ENCODE measurements at places on chromosomes 3 and 15.

DNA sequence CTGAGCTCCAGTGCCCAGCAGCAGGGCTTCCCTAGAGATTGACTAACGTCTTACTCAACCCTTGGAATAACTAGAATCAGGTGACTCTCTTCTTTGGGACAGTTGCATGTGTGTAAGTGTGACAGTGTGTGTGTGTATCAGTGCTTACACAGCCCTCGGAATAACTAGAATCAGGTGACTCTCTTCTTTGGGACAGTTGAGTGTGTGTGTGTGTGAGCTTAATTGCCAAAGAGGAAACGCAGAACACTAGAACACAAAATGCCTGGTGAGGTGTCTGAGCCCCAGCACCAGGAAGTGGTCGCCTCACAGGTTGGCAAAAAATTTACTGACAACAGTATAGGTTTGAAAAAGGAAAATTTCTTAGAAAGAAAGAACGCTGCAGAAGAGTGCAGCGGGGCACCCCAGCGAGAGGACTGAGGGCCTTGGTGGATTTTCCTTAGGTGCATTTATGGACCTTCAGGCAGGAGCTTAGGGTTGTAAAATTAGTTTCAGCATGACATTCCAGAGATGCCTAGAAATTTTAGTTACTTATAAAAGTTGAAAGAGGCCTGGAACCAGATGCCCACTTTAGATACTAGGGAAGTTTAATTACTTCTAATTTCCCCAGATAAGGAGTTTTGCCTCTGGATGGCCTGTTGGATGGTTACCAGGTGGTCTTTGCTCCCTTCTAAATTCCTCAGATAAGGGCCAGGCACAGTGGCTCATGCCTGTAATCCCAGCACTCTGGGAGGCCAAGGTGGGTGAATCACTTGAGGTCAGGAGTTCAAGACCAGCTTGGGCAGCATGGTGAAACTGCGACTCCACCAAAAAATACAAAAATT is 3.7 kb upstream of the WDR82 start:
- H3K4me3 ChIP-seq: no peak overlapping the region
- no peak for DNase-seq
- peaks cover 46% of the 10 kb centered on the region for H3K4me1 ChIP-seq
- peak overlapping the region; percentile 93 for H3K27ac ChIP-seq
- no peaks in the 10 kb centered on the region for H3K27me3 ChIP-seq
- H3K36me3 ChIP-seq: no peaks in the 10 kb centered on the region

DNA sequence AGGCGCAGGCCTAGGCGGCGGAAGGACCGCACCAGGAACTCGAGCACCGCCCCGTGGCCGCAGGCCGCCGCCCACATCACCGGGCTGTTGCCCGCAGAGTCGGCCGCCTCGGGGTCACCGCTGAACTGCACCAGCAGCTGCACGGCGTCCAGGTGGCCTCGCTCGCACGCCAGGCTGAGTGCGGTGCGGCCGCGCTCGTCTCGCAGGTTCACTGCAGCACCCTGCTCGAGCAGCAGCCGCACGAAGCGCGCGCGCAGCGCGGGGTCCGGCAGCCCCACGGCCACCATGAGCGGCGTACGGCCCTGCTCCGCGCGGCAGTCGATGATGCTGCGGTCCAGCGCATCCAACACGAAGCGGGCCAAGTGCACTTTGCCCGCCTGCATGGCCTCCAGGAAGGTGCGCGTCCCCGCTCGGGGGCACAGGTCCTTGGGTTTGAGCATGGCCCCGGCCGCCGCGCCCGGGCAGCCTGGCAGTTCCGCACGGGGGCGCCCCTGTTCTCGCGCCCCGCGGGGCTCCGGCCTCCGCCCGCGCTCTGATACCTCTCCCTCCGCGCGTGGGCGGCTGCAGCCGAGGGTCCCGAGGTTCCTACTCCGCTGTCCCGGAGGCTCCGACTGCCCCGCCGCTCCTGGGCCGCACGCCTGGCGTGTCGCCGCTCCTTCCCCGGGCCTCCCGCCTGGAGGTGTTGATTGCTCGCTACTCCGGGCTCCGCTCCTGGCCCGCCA is 556 bp downstream of the ANKRD63 start:
- H3K36me3 ChIP-seq: no peaks in the 10 kb centered on the region
- H3K4me1 ChIP-seq: peaks cover 37% of the 10 kb centered on the region
- DNase-seq: no peak
- H3K27ac ChIP-seq: no peak overlapping the region

GRCh38 chr15:85753261-85753660 is 41.5 kb downstream of the KLHL25 start:
- H3K27me3 ChIP-seq: no peaks in the 10 kb centered on the region
- H3K4me3 ChIP-seq: no peak overlapping the region
- DNase-seq: no peak
- peaks cover 3% of the 10 kb centered on the region for H3K36me3 ChIP-seq
- peaks cover 21% of the 10 kb centered on the region for H3K4me1 ChIP-seq

- no peak overlapping the region for H3K4me3 ChIP-seq
- DNase-seq: no peak
- no peaks in the 10 kb centered on the region for H3K27me3 ChIP-seq
- H3K27ac ChIP-seq: no peak overlapping the region
- peaks cover 29% of the 10 kb centered on the region for H3K4me1 ChIP-seq
Measured at GRCh38 chr3:149234671-149235245, 13.1 kb upstream of the CP start.

DNA sequence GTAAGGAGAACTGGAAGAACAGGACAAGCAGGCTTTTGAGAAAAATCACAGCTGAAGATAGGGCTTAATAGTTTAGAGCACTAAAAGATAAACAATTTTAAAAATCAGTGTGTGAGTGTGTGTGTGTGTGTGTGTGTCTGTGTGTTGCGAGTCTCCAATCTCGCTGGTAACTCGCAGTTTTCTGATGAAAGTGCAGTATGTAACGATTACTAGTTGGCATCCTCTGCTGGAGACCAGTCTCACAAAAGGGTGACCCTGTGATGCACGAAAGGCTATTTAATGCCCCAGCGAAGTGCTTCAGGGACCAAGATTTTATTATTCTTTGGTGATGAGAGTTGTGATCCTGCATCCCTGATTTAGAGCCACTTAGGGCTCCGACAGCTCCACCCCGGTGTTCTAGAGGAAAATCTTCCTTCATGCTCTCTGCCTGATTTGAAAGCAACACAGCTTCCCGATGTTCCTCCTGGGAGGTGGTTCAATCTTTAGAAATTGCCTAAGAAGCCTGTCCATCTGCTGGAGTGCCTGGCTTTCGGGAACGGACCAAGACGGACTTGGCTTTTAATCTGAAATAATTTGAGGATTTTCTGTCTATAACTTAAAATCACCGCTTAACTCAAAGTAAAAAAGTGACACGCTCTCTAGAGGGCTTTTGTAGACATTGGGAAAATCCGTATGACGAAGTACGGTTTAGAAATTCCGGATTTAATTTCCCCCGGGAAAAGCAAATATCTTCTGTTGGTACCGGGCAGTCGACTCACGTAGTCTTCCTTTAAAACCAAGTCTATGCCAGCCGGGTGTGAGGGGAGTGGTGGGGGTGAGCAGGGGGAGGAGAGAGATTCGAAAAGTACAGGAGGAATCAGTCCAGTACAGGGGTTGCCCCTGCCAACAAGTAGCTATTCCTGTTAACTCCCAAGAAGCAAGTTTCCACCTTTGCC is 1.1 kb upstream of the ALCAM start:
- H3K4me1 ChIP-seq: peaks cover 40% of the 10 kb centered on the region
- no peaks in the 10 kb centered on the region for H3K36me3 ChIP-seq
- peak overlapping the region; percentile 92 for H3K27ac ChIP-seq
- H3K27me3 ChIP-seq: no peaks in the 10 kb centered on the region
- peak overlapping the region; percentile 92 for H3K4me3 ChIP-seq

GRCh38 chr3:86629511-86629910 is 361.4 kb downstream of the VGLL3 start:
- H3K36me3 ChIP-seq: no peaks in the 10 kb centered on the region
- H3K27me3 ChIP-seq: no peaks in the 10 kb centered on the region
- H3K4me1 ChIP-seq: no peaks in the 10 kb centered on the region

GRCh38 chr3:24604215-24604614 is 109.6 kb upstream of the THRB start:
- no peak overlapping the region for H3K4me3 ChIP-seq
- H3K4me1 ChIP-seq: peaks cover 2% of the 10 kb centered on the region
- no peak overlapping the region for H3K27ac ChIP-seq
- no peak for DNase-seq

- H3K36me3 ChIP-seq: no peaks in the 10 kb centered on the region
- peak overlapping the region; percentile 98 for H3K27ac ChIP-seq
- no peaks in the 10 kb centered on the region for H3K27me3 ChIP-seq
- peaks cover 48% of the 10 kb centered on the region for H3K4me1 ChIP-seq
Measured at GRCh38 chr15:67946701-67947100, 106.9 kb upstream of the RNU6-1 start.

DNA sequence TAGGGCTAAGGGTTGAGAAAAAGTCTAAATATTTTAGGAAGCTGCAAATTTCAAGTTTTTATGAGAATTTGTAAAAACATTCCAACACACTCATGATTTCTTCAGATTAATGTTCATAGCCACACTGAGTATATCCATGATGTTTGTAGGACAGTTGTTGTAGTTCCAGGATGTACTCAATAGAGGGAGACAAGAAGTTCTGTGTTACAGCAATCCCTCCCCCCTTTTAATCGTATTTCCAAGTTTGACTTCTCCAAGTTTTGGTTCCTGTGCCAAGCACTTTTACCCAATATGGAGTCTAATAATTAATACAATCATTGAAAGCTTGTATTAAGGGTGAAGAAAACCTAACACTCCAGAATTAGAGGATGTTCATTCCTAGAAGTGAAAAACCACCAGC is 143.4 kb downstream of the FEZF2 start:
- H3K27ac ChIP-seq: no peak overlapping the region
- no peaks in the 10 kb centered on the region for H3K36me3 ChIP-seq
- DNase-seq: no peak
- H3K4me1 ChIP-seq: peaks cover 3% of the 10 kb centered on the region
- H3K27me3 ChIP-seq: no peaks in the 10 kb centered on the region

GRCh38 chr15:62985768-62986167 is 56.8 kb upstream of the TPM1 start:
- H3K27me3 ChIP-seq: no peaks in the 10 kb centered on the region
- peaks cover 26% of the 10 kb centered on the region for H3K4me1 ChIP-seq
- H3K27ac ChIP-seq: peak overlapping the region; percentile 86
- DNase-seq: peak; percentile 28
- no peaks in the 10 kb centered on the region for H3K36me3 ChIP-seq

DNA sequence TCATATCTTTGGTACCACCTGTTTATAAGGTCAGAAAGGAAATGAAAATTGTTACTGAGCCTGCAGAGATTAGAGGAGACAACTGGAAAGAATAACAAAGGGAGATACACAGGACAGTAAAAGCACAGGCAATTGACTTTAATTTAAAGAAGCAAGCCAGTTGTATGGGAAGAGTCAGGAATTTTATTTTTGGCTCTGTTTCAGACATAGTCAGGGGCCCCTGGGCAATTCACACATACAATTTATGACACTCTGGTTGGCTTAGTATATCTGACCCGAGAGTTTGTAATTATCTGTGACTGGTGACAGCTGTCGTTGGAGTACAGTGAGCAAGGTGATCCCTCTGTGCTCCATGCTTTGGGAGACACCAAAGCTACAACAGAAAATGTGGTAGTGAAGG is 591.9 kb upstream of the NECTIN3 start:
- H3K36me3 ChIP-seq: peaks cover 6% of the 10 kb centered on the region
- DNase-seq: no peak
- peaks cover 8% of the 10 kb centered on the region for H3K4me1 ChIP-seq
- H3K27me3 ChIP-seq: no peaks in the 10 kb centered on the region
- H3K4me3 ChIP-seq: no peak overlapping the region

GRCh38 chr3:11661827-11662226 is 18.1 kb upstream of the VGLL4 start:
- H3K4me1 ChIP-seq: peaks cover 10% of the 10 kb centered on the region
- peaks cover 7% of the 10 kb centered on the region for H3K36me3 ChIP-seq
- no peak overlapping the region for H3K27ac ChIP-seq

GRCh38 chr3:183958226-183958625 is 59.5 kb downstream of the ABCC5 start:
- peaks cover 34% of the 10 kb centered on the region for H3K36me3 ChIP-seq
- no peaks in the 10 kb centered on the region for H3K4me1 ChIP-seq
- DNase-seq: no peak
- H3K4me3 ChIP-seq: no peak overlapping the region
- H3K27me3 ChIP-seq: no peaks in the 10 kb centered on the region

DNA sequence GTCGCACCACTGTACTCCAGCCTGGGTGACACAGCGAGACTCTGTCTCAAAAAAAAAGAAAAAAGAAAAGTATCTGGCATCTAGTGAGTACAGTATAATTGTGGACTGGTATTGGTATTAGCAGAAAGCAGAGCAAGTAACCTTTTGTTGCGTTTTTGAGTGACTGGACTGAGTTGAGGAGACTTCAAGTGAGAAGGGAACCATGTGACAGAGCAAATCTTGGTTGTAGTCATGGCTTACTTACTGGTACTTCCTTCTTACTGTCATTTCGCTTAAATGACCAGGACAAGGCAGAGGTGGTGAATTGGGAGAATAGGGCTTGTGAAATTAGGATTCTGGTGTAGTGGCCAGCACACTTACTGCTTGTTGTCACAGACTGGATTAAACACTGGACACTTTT is 20.6 kb downstream of the RTF1 start:
- no peak overlapping the region for H3K4me3 ChIP-seq
- H3K36me3 ChIP-seq: peaks cover 22% of the 10 kb centered on the region
- H3K27me3 ChIP-seq: no peaks in the 10 kb centered on the region

- no peak overlapping the region for H3K4me3 ChIP-seq
- no peaks in the 10 kb centered on the region for H3K27me3 ChIP-seq
- no peaks in the 10 kb centered on the region for H3K4me1 ChIP-seq
- no peak for DNase-seq
- H3K27ac ChIP-seq: no peak overlapping the region
- H3K36me3 ChIP-seq: peaks cover 67% of the 10 kb centered on the region
Measured at GRCh38 chr15:39589815-39590644, 9.2 kb downstream of the THBS1 start.

DNA sequence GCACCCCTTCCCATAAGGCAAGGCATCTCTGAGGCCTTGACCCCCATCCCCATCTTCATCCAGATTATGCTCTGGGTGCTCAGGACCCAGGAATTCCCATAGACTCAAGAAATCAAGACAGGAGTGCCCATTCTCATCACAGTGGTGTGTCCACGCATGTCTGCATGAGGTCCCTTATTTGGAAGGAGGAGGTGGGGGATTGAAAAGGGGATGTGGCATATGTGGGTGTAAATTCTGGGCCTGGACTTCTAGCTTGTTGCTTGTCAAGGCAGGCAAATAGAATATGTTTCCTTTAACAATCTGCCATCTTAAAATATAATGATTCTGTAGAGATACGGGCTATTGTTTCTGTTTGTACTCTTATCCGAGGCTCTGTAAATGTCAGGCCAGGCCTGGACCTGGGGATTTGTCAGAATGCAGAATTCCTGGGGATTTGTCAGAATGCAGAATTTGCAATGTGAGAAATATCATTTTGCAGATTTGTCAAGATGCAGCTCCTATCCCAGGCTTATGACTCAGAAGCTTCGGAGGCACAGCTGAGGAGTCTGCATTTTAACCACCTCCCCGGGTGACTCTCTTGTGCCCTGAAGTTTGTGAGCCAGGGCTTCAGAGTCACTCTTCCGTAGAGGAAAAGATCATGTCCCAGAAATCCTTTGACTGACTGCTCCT is 157.8 kb downstream of the SV2B start:
- no peak for DNase-seq
- no peak overlapping the region for H3K27ac ChIP-seq
- no peaks in the 10 kb centered on the region for H3K36me3 ChIP-seq

GRCh38 chr15:27585041-27585640 is 514.0 kb downstream of the OCA2 start:
- peaks cover 32% of the 10 kb centered on the region for H3K27me3 ChIP-seq
- peaks cover 4% of the 10 kb centered on the region for H3K4me1 ChIP-seq
- no peak overlapping the region for H3K4me3 ChIP-seq
- H3K27ac ChIP-seq: no peak overlapping the region
- no peaks in the 10 kb centered on the region for H3K36me3 ChIP-seq
- DNase-seq: no peak

- H3K27me3 ChIP-seq: no peaks in the 10 kb centered on the region
- H3K36me3 ChIP-seq: no peaks in the 10 kb centered on the region
- H3K4me3 ChIP-seq: no peak overlapping the region
Measured at GRCh38 chr3:169573148-169573547, 90.4 kb downstream of the MECOM start.
